ENCODE measurements at places on chromosomes 6 and 20. TPM values are rescaled to one million over a fixed set of nuclear protein-coding genes. Genes with fewer than 3 reads are reported as not detected.
A peak's percentile ranks its signal among the peaks of the same experiment; 100 is the strongest.

The SAMHD1 gene
- 9.0 TPM for total RNA-seq

GRCh38 chr6:64310214-64310613 is 674.6 kb downstream of the PHF3 start:
- no peak for DNase-seq

The EGFL8 gene
- 6.2 TPM for total RNA-seq

GRCh38 chr6:33171016-33171879 is 21.0 kb downstream of the COL11A2 start:
- no peak for DNase-seq

GRCh38 chr20:58547623-58548475 is 32.6 kb upstream of the APCDD1L start:
- peak; percentile 33 for DNase-seq

- no peak for DNase-seq
Observed at GRCh38 chr20:24742989-24743388, 206.1 kb upstream of the CST7 start.

- no peak for DNase-seq
Observed at GRCh38 chr6:8242885-8243284, 140.5 kb upstream of the EEF1E1 start.

GRCh38 chr20:44456611-44457010 is 19.1 kb upstream of the TTPAL start:
- no peak for DNase-seq

DNA sequence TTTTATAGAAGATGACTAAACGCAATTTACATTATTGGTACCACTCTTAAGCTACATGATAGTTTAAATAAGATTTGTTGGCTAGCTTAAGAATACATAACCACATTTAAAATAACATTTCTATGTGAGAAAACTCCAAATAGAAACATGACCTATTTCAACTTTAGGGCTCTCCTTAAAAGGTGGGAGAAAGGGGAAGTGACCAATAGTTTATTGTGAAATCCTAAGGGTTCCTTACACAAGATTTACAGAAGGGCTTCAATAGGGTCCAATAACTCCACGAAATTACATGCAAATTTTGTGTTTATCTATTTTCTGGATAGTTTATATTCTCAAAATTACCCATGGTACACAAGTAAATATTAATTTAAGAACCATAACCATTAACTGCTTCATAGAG is 91.6 kb upstream of the DST start:
- DNase-seq = no peak

DNA sequence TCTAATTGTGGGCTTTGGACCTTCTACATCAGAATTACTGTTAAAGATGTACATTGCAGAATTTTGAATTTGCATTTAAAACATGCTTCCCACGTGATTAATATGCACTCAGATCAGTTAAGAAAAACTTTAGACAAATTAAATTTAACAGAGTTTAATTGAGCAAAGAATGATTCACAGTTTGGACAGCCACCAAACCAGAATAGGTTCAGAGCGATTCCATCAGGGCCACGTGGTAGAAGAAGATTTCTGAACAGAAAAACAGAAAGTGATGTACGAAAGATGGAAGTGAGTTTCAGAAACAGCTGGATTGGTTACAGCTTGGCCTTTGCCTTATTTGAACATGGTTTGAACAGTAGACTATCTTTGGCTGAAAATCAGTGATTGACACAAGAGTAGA is 704.2 kb upstream of the MAP3K7 start:
- no peak for DNase-seq

DNA sequence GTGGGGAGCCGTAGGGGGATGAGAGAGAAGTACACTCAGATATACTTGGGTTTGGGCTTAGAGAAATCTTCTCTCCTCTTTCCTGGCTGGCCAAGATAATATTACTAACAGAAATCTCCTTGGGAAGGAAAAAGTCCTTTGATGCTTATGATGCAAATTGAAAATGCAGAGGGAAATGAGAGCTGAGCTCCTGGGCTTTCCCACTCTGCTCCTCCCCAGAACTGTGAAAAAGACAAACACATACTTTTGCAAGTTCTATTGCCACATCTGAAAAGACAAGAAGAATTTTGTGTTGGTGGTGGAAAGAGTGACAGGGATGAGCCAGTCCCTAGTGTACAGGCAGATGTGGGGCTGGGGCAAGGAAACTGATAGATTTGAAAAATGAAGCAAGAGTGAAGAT is 185.9 kb downstream of the ANKRD60 start:
- DNase-seq = peak; percentile 44

DNA sequence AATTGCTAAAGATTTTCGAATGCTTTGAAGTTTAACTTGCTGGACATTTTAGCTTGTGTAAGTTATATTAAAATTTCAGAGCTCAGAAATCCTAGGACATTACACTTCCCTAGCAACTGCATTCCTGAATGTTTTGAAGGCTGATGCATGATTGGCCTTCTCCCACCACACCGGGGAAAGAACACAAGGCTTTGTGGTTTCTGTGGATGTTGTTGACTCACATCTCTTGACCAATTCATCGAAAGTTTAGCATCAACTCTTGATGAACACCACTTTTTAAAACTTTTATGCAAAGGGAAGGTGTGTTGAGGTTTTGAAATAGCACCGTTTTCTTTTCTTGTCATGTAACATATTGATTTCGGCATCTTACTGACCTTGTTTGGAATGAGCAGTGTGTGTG is 81.1 kb downstream of the RIMS1 start:
- peak; percentile 83 for DNase-seq

The ASIP gene
- not detected for total RNA-seq

The DTNBP1 gene
- 0.32 TPM for total RNA-seq

DNA sequence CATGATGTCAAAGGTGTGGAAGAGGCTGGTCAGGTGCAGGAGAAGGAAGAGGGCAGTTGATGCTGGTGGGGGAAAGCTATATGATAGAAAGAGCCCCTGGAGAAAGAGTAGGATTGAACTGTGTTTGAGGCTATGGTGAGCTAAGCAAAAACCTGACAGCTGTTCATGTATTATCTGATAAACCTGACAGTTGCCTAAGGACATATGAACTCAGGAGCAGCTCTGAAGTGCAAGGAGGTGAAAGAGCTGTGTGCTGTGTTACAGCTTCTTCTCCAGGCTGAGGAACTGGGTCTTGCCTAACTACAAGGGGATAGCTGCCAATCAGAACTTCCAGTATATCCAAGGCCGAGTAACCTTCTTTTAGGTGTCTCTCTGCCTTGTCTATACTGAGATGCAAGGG is 81.8 kb downstream of the LCA5 start:
- no peak for DNase-seq

- DNase-seq = no peak
Observed at GRCh38 chr6:170163405-170164170, 127.3 kb downstream of the DLL1 start.

The DSP gene
- 108 TPM for total RNA-seq

DNA sequence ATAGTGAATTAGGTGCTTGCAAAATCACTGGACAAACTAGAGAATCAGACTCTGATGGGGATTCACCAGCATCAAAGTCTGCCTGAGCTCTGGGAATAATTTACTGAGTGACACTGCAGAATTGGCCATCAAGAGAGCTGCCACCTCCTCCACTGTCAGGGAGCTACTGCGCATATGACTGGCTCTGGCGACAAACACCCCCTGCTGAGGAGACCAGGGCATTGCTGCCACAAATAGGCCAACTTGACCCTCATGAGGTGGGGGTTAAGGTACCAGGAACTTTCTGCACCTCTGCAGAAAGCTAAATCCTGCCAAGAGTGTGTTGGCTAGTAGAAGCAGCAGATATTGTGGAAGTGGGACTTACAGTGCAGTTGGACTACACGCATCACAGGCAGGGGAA is 88.0 kb downstream of the CDS2 start:
- DNase-seq = no peak

GRCh38 chr6:156865019-156865629 is 87.9 kb downstream of the ARID1B start:
- DNase-seq = peak; percentile 36

The GRIK2 gene
- total RNA-seq = 0.38 TPM

The PTK6 gene
- total RNA-seq = 0.13 TPM

DNA sequence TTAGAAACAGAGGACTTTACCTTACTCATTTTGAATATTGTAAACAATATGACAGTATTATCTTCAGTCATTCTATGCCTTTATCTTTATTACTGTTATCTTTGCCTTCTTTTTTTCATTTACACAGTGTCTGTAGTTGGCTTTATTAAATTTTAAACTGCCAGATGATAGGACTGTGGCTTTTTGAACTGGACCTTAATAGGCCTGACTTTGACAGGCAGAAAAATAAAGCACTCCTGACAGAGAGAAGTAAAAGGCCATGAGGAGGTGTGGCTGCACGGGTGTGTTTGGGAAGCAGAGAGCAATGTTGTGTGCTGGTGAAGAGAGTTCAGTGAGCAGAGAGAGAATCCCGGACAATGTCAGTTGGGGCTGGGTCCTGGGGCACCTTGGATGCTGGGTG is 7.8 kb downstream of the TRIM40 start:
- DNase-seq = no peak

The MARCKS gene
- total RNA-seq = 154 TPM

DNA sequence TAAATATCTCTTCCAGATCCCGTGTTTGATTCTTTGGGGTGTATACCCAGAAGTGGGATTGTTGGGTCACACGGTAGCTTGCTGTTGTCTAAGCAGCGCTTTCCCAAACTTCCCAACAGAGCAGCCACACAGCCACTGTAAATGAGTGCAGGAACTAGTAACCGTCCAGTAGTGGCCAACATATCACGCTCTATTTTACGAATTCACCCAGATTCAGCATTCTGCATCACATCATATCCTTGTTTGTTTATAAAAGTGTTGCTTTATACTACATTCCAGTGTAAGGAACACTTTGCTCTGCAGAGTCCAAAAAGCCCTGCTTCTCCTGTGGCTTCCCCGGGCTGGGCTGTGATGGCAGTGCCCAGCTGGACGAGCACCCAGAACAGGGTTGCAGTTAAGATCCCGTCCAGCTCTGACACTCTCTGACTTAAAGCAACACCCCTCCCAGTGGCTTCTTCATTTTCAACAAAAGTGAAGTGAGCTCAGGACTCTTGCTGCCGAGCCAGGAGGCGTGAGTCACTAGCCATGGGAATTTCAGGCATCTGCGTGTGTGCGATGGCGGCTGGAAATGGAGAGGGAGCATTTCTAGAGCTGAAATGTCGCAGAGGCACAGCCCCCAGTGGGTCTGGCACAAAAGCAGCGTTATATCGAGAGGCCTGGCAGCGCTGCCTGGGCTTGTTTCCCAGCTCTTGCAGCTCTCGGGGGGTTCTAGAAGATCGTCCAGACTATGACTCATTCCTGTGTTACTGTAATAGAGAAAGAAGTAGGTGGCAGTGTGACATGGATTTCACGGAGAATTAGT is 216.3 kb upstream of the ECI2 start:
- DNase-seq = peak; percentile 98

The SEL1L2 gene
- total RNA-seq = not detected

The SLC26A8 gene
- total RNA-seq = not detected

GRCh38 chr20:64045346-64046011 is 4.0 kb downstream of the SOX18 start:
- no peak for DNase-seq

DNA sequence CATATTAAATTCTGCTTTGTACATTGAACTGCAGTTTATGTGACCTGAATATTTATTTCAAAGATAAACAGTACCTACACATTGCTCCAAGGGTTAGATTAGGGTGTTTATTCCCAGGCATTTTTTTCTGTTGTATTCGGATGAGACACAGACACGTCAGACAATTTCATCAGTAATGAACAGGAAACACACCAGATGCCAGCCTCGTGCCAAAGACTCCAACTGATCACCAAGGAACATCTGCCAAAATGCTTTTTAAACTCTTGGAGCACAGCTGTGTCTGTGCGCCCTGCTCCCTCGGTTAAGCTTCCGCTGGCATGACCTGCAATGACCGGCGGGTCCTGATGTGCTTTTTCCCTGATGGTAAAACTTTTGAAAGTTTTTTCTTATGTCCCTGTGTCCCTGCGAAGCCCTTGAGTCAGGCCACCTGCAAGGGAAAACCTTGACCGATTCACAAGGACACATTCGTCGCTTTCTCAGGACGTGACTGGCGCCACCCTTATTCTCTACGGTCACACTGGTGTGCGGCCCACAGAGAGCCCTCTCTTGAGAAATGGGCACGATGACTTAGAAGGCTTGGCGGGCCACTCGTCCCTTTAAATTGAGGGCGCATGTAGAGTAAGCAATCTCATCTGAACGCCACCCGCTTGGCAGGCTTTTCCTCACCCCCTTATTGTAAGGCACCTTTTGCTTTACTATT is 173.9 kb downstream of the QKI start:
- peak; percentile 75 for DNase-seq

GRCh38 chr20:38450412-38450975 is 15.4 kb upstream of the SNHG17 start:
- peak; percentile 77 for DNase-seq

- no peak for DNase-seq
Observed at GRCh38 chr6:157579467-157580031, 198.6 kb downstream of the ZDHHC14 start.

The ADGRB3 gene
- total RNA-seq = not detected

DNA sequence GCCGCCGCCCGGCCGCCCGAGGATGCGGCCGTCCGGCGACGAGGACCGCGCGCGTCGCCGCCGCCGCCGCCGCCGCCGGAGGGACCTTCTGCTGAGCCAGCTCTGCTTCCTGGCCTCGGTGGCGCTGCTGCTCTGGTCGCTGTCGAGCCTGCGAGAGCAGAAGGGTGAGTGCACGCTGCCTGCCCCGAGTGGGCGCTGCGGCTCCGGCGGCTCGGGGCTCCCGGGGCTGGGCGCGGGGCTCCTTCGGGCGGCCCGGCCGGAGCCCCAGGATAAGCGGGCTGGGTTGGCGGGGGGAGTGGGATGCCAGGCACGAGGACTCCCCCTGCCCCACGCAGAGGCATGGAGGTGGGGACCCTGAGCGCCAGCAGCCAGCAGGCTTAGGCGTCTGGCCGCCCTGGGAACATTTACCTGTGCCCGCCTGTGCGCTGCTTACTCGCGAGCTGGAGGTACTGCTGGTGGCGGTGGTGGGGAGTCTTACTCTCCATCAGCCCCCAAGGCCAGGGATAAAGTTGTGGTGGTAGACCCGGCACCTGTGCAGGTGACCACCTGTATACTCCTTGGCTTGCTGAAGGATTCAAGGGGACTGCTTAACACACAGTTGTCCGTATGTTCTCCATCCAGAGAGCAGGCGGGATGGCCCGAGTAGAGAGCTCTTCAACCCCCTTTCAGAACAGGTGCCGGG is 520 bp downstream of the SLC24A3 start:
- DNase-seq = peak; percentile 56

- DNase-seq = no peak
Observed at GRCh38 chr6:389622-390021, 1.9 kb upstream of the IRF4 start.

DNA sequence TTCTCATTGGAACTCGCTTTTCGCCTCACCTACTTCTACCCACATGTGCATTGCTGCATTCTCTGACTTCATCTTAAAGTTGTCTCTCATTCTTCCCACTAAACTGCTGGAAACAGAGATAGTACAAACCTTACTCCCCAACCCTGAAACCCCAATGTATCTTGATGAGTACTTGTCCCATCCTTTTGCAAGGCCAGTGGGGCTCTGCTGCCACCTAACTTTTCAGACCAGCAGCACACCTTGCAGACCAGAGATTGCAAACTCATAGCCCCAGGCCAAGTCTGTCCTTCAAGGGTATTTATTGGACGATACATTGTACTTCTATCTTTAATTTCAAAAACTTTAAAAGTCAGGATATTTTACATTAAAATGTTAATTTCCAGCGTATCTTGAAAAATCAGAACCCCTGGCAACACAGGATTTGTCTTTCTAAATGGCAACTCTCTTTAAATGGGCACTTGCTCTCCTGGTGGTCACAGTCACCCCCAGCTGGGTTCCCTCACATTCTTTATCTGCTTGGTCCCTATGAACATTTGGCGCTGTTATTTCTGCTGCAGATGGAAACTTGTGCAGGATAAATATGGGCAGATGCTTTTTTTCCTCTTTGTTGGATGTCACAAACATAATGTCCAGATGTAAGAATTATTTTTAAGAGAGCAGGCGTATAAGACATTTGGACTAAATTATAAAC is 83.9 kb downstream of the SOD2 start:
- DNase-seq = peak; percentile 61

The OXT gene
- total RNA-seq = not detected

Data from GM23248 (cell line).